ENCODE measurements at places on chromosomes 4 and X.

GRCh38 chr4:20687864-20688263 is 12.4 kb upstream of the PACRGL start:
- no peak for DNase-seq

DNA sequence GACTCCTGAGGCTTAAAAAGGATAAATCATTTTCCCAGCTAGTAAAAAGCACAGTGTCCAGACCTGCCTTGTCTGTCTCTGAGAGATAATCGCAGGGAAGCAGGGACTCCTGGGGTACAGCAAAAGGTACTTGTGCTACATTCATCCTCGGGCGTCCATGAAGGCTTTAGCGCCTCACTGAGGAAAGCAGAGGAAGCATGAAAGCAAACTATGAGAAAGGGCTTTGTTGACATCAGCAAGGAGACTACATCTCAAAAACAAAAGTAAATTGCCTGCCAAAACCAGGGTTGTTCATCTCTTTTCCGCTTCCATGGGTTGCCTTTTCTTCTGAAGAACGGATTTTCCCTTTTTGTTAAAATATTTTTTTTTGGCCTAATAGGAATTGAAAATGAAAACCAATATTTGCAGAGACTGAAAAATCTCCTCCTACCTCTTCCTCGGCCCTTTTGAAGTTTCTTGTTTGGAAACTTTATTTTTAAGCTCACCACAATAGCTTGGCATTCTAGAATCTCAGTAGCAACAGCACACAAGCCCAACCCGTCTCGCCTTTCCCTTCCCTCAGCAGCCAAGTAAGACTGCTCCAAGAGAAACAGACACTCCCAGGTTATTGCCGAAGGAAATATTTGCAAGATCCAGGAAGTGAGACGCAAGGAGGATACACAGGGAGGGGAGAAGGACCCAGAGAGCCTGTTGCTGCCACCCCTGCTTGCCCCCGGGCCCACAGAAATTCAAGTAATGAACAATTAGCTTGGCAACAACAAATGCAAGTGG is 148.3 kb upstream of the DGKK start:
- DNase-seq, result no peak

DNA sequence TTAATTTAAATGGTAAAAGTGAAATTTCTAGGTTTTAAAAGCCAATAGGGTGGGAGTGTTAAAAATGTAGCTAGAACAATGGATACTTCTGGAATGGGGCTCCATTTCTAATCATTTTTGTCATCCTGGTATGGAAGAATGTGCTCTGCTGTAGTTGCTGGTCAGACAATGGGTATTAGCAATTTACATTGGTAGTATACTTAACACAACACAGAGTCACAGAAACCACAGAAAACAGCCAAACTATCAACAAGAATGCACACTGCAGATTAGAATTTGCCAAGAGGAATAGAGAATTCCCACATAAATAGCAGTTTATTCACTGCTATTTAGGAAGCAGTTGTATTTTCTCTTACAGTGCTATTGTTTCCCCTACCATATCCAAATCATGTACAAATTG is 319.6 kb downstream of the PPP3CA start:
- no peak for DNase-seq

- DNase-seq, result no peak
Measured at GRCh38 chrX:21493226-21493830, 119.1 kb downstream of the CNKSR2 start.

DNA sequence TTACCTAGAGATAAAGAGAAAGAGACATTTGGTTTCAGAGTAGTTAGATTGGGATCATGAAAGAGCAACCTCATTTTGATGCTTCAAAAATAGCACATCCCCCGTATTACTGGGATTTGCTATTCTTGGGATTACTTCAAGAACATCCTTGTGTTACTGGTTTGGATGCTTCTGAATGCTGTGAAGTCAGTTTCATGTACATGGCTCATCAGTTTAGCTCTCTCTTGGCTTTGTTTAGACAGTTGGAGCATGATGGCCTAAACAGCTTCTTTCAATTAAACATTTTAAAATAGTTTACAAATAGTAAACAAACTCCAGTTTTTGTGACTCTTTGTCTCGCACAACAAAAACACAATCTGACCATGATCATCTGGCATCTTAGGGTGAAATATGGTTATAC is 23.9 kb downstream of the HTT start:
- DNase-seq, result no peak

DNA sequence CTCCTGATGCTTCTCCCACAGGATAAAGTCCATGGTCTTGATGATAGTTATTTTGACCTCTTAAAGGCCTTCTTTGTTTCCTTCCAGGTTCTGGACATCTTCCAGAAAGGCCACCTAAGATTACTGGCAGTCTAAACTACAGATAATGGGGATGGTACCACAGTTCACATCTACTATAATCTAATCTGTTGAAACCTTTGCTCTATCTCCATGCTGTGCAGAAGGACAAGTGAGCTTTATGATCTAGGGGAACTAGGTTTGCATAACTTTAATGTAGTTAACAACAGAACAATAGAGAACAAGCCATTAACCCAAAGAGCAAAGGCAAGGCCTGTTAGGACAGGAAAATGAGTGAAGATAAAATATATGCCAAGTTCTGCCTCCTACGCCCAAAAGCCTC is 103.9 kb upstream of the KLHL13 start:
- DNase-seq, result no peak

DNA sequence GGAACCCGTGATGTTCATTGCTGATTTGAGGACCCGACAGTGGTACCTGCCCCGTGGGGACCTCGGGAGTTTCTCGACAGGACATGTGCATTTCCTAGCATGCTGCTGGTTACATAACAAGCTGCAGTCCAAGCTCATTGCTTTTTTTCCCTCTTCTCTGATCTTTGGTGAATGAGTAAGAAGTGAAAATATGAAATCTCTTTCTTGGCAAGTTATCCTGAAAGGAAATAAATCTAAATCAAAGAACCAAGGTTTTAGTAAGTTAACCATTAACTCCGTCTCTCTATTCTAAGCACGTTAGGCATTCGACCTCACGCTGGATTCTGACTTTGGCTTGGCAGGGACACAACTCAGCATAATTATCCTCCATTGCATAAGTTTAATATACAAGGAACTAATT is 86.6 kb downstream of the STK32B start:
- DNase-seq, result no peak

- no peak for DNase-seq
Measured at GRCh38 chr4:158050942-158051341, 121.9 kb downstream of the GASK1B start.

- no peak for DNase-seq
Measured at GRCh38 chrX:24682739-24683432, 10.8 kb upstream of the POLA1 start.

GRCh38 chrX:13101441-13102139 is 57.2 kb upstream of the FAM9C start:
- DNase-seq, result no peak

- no peak for DNase-seq
Measured at GRCh38 chrX:53251307-53251706, 26.3 kb upstream of the KDM5C start.

DNA sequence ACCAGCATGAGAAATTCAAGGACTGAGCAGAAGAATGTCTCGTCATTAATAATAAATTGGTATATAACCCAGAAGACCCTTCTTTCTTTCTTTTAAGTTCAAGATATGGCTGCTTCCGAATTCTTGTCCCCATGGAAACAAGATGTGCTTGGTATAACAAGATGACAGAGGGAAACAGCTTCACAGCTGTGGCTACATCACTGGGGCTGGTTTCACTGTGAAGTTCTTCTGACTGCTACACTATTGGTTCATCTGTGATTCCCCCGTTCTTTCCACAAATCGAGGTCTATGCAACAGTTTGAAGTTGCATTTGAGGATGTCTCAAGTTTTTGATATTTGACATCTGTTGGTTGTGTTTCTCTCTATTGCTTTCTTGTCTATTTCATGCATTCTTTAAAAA is 12.3 kb upstream of the DTHD1 start:
- no peak for DNase-seq

- no peak for DNase-seq
Measured at GRCh38 chr4:153394945-153395344, 50.5 kb downstream of the MND1 start.

DNA sequence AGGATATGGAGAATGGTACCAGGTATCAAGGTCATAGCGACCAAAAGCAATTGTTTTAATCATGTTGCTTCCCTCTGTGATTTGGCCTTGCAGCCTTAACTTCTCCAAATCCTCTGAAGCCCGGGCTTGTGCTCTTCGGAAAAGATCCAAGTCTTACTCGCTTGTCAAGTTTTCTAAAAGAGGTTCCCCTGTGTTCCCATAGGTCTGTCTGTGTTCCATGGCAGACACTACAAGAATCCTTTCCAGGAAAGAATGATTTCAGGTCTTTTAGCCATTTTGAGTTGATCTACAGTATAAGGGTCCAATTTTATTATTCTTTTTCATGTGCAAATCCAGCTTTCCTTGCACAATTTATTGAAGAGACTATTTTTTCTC is 710.6 kb upstream of the DIAPH2 start:
- no peak for DNase-seq

DNA sequence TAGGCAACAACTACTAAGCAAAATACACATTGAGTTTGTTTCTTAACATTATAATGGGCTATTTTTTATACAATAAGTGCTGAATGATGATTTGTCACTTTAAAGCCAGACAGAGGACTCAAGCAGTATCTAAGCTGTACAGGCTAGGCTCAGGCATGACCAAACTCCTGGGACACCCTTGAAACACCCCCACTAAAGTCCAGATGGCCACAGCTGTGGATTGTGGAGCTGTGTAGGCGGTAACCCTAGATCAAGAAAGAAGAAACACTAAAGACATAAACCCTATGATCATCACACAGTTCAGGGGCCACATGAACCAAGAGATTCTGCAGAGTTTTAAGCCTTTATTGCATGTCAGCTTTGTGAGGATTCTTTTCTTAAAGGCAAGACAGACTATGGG is 25.1 kb downstream of the TAB3 start:
- no peak for DNase-seq

- no peak for DNase-seq
Measured at GRCh38 chr4:54159543-54159942, 59.6 kb downstream of the GSX2 start.

GRCh38 chrX:64205441-64205734 is at the start of gene AMER1:
Gene AMER1, minus strand, starts transcription at chrX:64205708. Its CDS starts 12,422 bp downstream, at chrX:64193286.
- DNase-seq, result no peak

DNA sequence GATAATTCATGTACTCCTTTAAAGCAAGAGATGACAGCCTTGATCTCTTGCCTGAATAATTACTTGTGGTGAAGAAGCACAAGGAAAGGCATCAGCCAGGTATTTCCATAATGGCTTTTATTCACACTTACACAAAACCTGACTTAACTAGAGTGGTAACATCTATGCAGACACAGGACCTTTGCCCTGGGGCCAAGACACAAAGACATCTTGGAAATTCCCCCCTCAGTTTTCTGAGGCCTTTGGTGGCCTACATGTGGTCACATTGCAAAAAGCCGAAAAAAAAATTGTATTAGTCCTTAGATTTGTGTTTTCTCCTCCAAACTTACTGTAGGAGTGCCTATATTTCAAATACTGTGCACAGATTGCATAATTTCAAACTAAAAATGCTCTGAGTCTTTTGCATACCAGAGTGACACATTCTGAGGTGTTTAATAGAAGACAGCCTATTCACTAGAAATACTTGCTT is 172.4 kb downstream of the PDGFC start:
- no peak for DNase-seq

DNA sequence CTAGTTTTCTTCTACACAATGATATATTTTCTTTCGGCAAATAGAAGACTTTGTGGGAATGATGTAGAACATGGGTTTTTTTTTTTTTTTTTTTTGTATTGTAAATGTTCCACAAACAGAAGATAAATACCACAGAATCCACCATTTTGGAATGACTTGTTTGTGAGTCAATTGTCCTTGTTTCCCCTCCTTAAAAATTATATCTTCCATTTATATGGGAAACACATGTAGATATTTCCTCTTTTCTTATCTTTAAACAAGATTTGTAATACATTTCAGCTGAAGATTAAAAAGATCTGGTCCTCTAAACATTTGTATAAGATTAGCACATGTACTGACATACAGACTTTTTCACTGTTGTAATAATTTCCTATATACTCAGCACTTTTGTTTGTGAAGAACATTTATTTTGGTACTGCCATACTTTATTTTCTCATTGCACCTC is 304.6 kb downstream of the SPRY1 start:
- no peak for DNase-seq

DNA sequence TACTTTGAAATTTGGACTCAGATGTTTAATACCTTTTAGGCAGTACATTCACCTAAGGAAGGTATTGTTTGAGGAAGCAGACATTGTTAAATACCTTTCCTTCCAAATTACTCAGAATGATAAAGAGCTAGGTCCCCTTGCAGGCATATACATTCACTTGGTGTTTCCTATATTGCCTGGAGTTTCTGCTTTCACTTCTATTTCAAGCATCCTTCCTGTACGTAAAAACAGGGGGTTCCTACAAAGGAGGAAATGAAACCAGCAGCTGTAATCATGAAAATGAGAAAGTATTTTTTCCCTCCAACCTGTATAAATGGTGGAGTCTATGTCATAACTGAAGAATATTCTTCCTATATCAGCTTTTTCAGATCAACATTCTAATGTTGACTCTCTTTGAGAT is 90.4 kb upstream of the RASGEF1B start:
- DNase-seq, result no peak

DNA sequence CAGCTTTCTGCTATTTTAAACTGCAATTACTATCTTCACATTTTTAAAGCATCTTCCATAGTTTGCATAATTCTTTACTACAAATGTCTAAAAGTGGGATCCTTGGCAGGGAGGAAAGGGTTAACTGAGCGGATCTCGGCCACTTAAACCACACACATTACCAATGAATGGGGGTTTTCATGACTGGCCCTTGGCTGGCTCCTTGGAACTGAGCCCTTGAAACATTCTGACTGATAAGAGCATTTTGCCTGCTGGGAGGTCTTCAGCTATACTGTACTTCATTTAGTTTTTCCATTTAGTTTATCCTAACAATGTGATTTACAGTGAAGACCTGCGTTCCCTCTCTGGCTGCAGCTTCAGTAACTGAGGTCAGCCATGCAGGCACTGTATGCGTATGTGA is 31.7 kb upstream of the MFAP3L start:
- DNase-seq, result no peak

- peak; percentile 3 for DNase-seq
Measured at GRCh38 chr4:89836031-89836745, 773 bp downstream of the SNCA start.

DNA sequence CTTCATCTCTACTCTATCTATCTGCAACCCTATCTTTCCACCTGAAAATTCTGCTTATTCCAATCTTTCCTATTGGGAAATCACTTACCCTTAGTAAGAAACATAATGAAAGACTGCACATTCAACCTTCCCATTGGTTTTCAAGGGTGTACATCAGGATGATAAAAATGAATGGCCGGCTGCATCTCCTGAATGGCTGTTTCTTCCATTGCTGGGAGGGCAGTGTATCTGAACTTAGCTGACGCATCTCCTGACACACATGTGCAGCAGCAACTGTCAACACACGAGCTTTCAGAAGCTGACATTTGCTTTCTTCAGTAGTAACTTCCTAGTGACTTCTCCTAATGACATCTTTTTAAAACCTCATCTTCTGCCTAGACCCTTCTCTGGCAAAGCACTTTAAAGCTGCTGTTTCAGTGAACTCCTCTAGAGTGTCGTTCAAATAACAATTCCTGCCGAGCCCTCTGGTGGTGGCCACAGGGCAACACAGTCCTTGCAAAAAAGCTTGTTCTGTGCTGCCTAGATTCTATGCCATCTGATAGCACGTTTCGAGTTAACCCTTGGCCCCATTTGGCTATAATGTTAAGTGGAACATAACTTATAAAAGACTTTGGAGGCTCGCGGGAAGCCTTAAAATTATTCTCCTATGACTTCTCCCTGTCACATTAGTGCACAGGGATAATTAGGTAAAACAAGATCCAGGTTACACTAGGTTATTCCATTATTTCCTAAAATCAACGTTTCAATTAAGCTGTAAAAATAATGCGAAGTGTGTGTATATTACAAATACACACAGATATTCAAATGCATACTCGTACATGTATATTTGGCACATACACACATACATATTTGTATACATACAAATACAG is 2340.7 kb downstream of the PCDH7 start:
- DNase-seq, result peak; percentile 17

Data from NCI-H1694 treated with DMSO at 0.1 percent for 48 hours (cell line).